Activated naive CD4-positive, alpha-beta T cell treated with anti-CD3 and anti-CD28 coated beads, Interleukin-2, amount 10 ng/mL, durations not matched to agents 7 days and 5 days (primary cell): ENCODE measurements at places on chromosomes 3 and 15.

DNA sequence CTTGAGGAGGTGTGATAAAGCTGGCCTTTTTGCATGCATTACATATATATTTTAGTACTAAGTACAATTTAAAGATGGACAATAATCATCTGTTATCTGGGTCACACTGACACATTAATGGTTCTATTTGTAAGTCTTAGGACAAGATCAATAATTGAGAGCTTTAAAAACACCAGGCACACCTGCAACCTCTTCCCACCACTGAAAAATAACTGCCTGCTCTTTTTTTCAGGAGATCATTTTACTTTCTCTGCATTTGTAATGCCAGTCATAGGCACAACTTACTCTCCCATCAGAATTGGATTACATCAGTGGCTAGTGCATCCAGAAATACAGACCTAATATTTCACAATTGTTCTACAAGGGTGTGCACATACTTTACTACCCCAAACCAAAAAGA lies 149.8 kb downstream of the MECOM start:
- H3K4me3 ChIP-seq: no peak overlapping the region
- no peak for DNase-seq
- H3K4me1 ChIP-seq: peaks cover 16% of the 10 kb centered on the region
- H3K27me3 ChIP-seq: no peaks in the 10 kb centered on the region
- H3K36me3 ChIP-seq: no peaks in the 10 kb centered on the region
- H3K27ac ChIP-seq: no peak overlapping the region

- H3K4me1 ChIP-seq: no peaks in the 10 kb centered on the region
- no peak for DNase-seq
- no peaks in the 10 kb centered on the region for H3K36me3 ChIP-seq
- H3K27ac ChIP-seq: no peak overlapping the region
- H3K27me3 ChIP-seq: peaks cover 48% of the 10 kb centered on the region
These were observed 87.9 kb downstream of the KLF15 start for GRCh38 chr3:126269354-126269753.

GRCh38 chr15:81296673-81297072 lies 27.3 kb downstream of the STARD5 start:
- H3K36me3 ChIP-seq: peaks cover 68% of the 10 kb centered on the region
- H3K4me3 ChIP-seq: peak overlapping the region; percentile 100
- no peaks in the 10 kb centered on the region for H3K27me3 ChIP-seq
- peak overlapping the region; percentile 99 for H3K27ac ChIP-seq
- H3K4me1 ChIP-seq: peaks cover 61% of the 10 kb centered on the region
- DNase-seq: peak; percentile 87

DNA sequence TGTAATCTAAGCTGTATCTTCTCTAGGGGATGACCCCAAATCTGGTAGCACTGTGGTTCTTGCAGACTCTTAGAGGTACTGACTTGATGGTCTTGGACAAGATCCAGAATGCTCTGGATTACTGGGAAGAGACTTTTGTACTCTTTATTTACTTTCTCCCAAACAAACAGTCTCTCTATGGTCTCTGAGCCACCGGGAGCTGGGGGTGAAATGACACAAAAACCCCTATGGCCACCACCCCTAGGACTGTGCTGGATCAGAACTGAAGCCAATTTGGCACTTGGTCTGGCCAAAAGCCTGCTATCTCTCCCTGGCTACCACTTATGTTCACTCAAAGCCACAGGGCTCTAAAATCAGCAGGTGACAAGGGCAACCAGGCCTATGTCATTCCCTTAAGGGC lies 50.2 kb upstream of the SI start:
- H3K36me3 ChIP-seq: no peaks in the 10 kb centered on the region
- no peak overlapping the region for H3K4me3 ChIP-seq
- no peaks in the 10 kb centered on the region for H3K4me1 ChIP-seq
- H3K27me3 ChIP-seq: no peaks in the 10 kb centered on the region
- no peak overlapping the region for H3K27ac ChIP-seq
- DNase-seq: no peak

DNA sequence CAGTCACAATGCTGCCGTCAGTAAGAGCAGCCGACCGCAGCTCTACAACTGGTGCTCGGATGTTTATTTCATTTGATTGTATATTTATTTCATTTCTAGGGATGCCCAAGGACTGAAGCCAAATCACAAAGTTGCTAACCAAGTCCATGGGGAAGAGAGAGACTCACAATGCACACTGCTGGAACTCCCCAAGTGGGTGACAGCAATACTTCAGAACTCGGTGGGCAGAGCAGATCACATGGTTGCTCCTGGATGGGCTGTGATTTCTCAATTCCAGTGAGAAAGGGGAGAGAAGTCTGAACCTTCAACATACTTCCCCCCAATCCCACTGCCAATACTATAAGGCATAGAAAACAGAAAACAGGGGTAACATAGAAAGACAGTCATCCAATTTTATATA lies 265.8 kb upstream of the WNT5A start:
- DNase-seq: no peak
- no peak overlapping the region for H3K27ac ChIP-seq
- H3K4me1 ChIP-seq: no peaks in the 10 kb centered on the region
- no peaks in the 10 kb centered on the region for H3K27me3 ChIP-seq

DNA sequence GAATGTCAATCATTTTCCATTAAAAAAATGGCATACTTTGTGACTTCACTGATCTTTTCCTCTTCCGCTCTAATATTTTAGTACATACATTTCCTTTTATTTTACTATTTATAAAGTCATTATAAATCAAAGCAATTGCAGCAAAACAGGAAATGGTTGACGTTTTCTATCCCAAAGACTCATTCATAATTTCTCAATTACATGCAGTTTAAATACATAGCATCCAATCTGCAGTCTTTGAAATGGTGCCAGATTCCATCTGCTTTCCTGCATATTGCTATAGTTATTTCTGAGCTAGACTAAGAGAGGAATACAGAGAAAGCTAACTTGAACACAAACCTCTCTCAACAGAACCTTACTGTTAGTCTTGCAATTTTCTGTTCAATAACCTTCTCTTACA lies 179.8 kb downstream of the ZPLD1 start:
- no peaks in the 10 kb centered on the region for H3K4me1 ChIP-seq
- no peak overlapping the region for H3K4me3 ChIP-seq
- no peaks in the 10 kb centered on the region for H3K27me3 ChIP-seq
- no peak overlapping the region for H3K27ac ChIP-seq
- no peak for DNase-seq

GRCh38 chr15:80396096-80396495 lies 8.1 kb upstream of the ARNT2 start:
- peaks cover 38% of the 10 kb centered on the region for H3K27me3 ChIP-seq
- no peaks in the 10 kb centered on the region for H3K4me1 ChIP-seq
- no peak overlapping the region for H3K27ac ChIP-seq
- no peaks in the 10 kb centered on the region for H3K36me3 ChIP-seq
- H3K4me3 ChIP-seq: no peak overlapping the region

DNA sequence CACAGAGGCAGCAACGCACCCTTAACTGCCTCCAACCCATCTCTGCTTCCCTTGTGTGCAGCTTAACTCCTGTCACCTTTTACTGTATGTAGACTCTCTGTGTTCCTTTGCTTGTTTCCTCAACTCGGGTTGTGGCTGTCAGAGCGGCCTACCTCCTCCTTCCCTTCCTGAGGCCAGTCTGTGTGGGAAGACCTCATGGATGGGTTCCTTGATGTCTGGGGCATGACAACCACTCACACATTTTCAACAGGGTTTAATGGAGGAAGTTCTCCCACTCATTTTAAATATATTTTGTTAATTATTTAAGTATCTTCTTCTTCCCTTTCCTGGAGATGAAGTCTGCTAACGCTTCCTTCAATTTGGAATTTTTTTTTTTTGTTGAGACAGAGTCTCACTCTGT lies 1.8 kb upstream of the CSPG5 start:
- H3K27me3 ChIP-seq: peaks cover 56% of the 10 kb centered on the region
- no peaks in the 10 kb centered on the region for H3K4me1 ChIP-seq
- DNase-seq: no peak
- peak overlapping the region; percentile 32 for H3K4me3 ChIP-seq
- peaks cover 2% of the 10 kb centered on the region for H3K36me3 ChIP-seq

- no peaks in the 10 kb centered on the region for H3K4me1 ChIP-seq
- H3K27me3 ChIP-seq: peaks cover 21% of the 10 kb centered on the region
- DNase-seq: no peak
- no peak overlapping the region for H3K27ac ChIP-seq
These were observed 168.7 kb upstream of the RASGRP1 start for GRCh38 chr15:38733331-38733730.

DNA sequence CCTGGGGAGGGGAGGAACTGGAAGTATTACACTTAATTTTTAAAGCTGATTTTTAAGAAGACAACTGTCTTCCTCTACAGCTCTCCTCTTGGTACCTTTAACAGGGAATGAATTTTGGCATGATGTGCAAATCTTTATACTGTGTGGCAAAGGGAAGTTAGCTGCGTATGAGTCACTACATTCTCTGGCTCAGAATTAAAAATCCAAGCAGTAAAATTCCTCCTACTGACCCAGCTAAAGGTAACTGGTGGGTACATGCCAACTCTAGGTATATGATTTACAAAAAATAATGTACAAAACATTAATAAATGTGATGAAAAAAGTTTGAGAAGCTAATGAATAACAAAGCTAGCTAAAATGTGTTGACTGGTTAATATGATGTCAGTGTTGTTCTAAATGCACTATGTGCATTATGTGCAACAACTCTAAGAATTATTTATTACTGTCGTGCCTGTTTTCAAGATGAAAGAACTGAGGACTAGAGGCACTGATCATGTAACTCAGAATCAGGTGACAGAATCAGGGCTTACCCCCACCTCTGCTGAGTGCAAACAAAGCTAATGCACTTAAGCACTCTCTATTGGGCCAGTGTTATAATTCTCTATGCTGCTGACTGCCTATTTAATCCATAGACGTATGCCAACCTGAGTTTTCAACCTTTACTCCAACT lies 194.7 kb upstream of the CADPS start:
- no peaks in the 10 kb centered on the region for H3K27me3 ChIP-seq
- H3K36me3 ChIP-seq: no peaks in the 10 kb centered on the region
- no peaks in the 10 kb centered on the region for H3K4me1 ChIP-seq
- H3K27ac ChIP-seq: no peak overlapping the region

DNA sequence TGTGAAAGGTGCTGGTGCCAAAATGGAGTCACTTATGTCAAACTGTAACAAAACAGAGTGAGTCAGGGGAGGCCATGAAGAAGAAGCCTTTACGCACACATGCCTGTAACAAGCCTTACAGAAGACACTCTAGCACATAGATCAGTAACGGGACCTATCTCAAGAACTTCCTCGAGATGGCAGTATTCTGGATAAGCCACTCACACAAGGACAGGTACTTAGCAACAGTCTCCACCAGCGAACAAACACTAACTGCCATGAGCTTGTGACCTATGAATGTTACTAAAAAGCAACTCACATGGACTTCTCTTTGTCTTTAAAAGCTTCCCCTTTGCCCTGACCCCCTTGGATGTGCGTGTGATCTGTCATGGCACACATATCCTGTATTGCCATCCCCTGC lies 235.1 kb downstream of the CD47 start:
- no peak for DNase-seq
- H3K27me3 ChIP-seq: peaks cover 5% of the 10 kb centered on the region
- no peak overlapping the region for H3K27ac ChIP-seq
- no peak overlapping the region for H3K4me3 ChIP-seq
- H3K36me3 ChIP-seq: no peaks in the 10 kb centered on the region

DNA sequence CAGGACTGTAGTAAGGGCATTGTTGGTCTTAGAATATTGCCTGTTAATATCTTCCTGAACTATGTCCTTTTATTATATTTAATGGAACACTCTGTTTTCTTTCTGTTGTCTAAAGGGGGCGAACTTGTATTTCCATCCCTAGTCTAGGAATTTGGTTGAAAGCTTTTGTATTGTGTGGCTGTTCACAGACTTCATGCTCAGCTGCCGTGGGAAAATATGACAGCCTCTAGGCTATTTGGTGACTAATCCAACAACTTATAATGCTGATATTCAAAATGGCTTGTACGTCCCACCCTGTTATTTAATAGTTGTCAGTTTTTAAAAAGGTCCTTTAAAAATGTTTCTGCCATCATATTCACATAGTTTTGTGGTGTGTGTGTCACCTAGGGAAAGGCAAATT lies 202.6 kb downstream of the KLHL25 start:
- DNase-seq: no peak
- H3K36me3 ChIP-seq: peaks cover 36% of the 10 kb centered on the region
- H3K27me3 ChIP-seq: no peaks in the 10 kb centered on the region
